Activated T-helper 2 cell treated with anti-CD3 and anti-CD28 coated beads, Interferon-gamma antibody, Interleukin-2, Interleukin-4, amounts not matched to agents 10 μg/mL and 5 μg/mL and 100 μg/mL, durations not matched to agents 14 hours and 24 hours and 36 hours (primary cell): ENCODE measurements at places on chromosomes 1 and 21.

GRCh38 chr21:28657566-28657965 lies 335.1 kb downstream of the LTN1 start:
- DNase-seq: no peak

- no peak for DNase-seq
These were observed 112.6 kb downstream of the EIF4G3 start for GRCh38 chr1:21064057-21064456.

GRCh38 chr1:224929335-224930237 lies at the start of gene DNAH14:
DNAH14 (plus strand) TSS chr1:224929675; CDS start chr1:224952703, 23,028 bp downstream.
- no peak for DNase-seq

DNA sequence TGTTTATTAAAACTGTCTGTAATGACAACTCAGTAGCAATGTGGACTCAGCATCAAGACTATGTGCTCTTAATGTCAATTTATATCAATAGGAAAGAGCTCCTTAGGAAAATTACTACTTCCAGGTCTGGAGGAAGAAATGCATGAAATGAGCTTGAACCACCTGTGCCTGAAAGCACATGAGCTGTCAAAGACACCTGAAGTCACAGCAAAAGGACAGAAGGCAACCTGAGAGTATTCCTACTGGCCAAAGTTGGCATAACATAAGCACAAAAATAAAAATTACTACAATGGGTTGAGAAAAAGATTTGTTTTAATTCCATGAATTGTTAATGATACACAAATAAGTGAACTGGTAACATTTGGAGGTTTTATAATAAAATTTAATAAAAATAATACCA lies 13.4 kb upstream of the KRTAP7-1 start:
- DNase-seq: no peak

DNA sequence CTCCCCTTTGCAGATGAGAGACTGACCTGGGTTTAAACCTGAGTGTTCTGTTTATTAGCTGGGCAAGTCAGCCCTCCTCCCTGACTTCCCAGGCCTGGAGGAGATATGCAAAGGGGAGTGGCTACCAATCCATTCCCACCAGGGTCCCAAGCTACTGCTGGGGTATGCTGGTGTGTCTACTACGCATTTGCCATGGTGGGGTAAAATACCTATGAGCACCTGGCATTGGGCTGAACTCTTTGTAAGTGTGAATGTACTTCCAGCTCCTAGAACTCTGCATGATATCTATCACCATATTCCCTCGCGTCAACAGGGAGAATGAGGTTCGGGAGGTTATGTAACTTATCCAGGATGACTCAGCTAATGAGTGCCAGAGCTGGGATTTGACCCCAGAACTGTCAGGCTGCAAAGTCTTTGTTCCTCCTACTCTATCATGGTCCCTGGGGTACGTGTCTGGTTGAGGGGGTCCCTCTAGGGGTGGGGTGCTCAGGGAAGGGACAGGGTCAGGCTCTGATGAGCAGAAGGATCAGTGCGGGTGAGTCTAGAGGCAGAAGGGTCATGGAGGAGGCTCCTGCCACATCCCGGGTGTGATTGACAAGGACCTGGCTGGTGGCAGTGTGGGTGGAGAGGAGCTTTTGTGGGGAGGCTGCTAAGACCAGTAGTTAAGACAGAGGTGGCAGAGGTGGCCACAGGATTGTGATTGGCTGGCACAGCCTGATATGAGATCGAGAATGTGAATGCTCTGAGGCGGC lies 16.7 kb downstream of the AMPD2 start:
- DNase-seq: no peak

- DNase-seq: no peak
These were observed 163.7 kb upstream of the POU3F1 start for GRCh38 chr1:38210021-38210894.

DNA sequence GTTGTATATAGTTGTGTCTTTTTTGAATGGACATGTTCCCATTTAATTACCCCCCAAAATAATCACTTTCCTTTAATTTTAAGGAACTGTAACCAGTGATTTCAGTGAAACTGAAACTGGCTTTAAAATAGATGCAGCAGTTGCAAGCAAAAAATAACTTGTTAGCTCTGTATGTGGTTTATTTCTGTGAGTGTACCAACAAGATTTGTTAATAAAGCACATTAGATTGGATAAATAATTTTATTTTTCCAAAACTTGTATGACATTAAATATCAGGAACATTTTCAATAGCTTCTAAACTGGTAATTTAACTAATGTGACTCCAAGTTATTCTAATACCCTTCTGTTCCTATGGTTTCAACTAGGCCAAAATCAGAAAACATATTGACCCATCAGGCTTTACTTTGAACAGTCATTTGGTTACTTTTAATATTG lies 184.3 kb upstream of the CACYBP start:
- no peak for DNase-seq

- DNase-seq: no peak
These were observed 37.2 kb downstream of the GNPAT start for GRCh38 chr1:231278100-231278790.

DNA sequence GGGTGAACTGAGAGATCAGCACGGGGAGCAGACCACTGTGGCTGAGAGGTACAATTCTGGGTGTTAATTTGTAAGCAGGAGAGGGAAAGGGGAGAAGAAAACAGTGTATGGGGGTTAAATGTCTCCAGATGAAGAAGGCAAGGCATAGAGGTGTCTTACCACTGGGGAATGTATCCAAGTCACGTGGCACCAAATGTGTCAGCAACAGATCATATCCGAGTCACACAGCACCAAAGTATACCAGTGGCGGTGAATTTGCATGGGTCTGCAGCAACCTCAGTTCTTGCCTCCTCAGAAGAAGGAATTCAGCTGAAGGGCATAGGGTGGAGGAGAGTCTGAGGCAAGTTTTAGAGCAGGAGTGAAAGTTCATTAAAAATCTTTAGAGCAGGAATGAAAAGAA lies 21.2 kb upstream of the SYCP1 start:
- DNase-seq: no peak
